Stimulated activated CD8-positive, alpha-beta memory T cell treated with anti-CD3 and anti-CD28 coated beads, Interleukin-7, amount 100 ng/mL, for 24 hours (primary cell): ENCODE measurements at places on chromosomes 6 and 20.

GRCh38 chr6:169806701-169807100, 55.3 kb downstream of the ERMARD start:
- DNase-seq: no peak

GRCh38 chr6:135465307-135465706, 32.2 kb downstream of the AHI1 start:
- no peak for DNase-seq

GRCh38 chr6:36670271-36670670, 8.2 kb upstream of the CDKN1A start:
- DNase-seq: no peak

GRCh38 chr20:17343091-17343490, 116.3 kb downstream of the PCSK2 start:
- DNase-seq: no peak

GRCh38 chr20:53569606-53570307, 23.9 kb downstream of the ZNF217 start:
- no peak for DNase-seq

DNA sequence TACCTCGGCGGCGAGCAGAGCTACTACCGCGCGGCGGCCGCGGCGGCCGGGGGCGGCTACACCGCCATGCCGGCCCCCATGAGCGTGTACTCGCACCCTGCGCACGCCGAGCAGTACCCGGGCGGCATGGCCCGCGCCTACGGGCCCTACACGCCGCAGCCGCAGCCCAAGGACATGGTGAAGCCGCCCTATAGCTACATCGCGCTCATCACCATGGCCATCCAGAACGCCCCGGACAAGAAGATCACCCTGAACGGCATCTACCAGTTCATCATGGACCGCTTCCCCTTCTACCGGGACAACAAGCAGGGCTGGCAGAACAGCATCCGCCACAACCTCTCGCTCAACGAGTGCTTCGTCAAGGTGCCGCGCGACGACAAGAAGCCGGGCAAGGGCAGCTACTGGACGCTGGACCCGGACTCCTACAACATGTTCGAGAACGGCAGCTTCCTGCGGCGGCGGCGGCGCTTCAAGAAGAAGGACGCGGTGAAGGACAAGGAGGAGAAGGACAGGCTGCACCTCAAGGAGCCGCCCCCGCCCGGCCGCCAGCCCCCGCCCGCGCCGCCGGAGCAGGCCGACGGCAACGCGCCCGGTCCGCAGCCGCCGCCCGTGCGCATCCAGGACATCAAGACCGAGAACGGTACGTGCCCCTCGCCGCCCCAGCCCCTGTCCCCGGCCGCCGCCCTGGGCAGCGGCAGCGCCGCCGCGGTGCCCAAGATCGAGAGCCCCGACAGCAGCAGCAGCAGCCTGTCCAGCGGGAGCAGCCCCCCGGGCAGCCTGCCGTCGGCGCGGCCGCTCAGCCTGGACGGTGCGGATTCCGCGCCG, 994 bp downstream of the FOXC1 start:
- DNase-seq: no peak

- DNase-seq: no peak
Observed at GRCh38 chr20:7627734-7628663, 312.3 kb downstream of the HAO1 start.

DNA sequence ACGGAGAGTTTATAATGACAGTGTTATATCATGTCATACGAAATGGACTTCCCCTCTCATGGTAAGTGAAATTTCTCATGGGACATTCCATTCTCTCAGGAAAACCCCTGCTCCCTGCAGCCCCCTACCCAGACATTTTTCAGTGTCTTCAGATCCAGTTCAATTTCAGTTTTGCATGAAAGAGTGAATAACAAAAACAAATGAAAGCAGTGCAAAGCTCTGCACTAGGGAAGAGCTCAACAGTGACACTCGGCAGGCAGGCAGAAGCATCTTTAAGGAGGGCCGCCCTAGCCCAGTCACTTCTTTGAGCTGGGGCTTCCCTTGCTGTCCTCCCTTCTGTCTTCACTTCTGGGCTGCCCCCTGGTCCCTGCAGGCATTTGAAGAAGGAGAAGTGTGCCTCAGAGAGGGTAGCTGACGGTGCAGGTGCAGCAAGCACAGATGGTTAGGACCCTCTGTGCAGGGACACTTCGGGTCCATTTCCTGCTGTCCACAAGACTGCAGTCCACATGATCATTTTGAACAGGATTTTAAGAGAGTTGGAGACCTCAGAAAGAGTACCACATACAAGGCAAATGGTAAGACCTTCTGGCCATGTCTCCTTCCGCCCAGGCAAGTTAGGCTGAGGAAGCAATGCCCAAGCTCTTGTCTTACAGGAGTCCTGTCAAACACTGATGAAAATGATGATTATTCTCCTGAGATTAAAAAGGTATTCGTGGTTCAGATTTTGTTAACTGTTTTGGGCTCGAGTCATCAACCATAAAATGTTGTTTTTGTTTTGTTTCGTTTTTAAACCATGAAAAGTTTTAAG, 5.4 kb upstream of the DUSP22 start:
- DNase-seq: no peak

GRCh38 chr6:111282515-111282914, 195.2 kb downstream of the SLC16A10 start:
- DNase-seq: no peak

GRCh38 chr20:1376408-1377270, 16.2 kb downstream of the FKBP1A start:
- DNase-seq: no peak
